Activated CD4-positive, alpha-beta T cell treated with anti-CD3 and anti-CD28 coated beads for 36 hours (primary cell): ENCODE measurements at places on chromosomes 5 and 9. TPM values are rescaled to one million over a fixed set of nuclear protein-coding genes. Genes with fewer than 3 reads are reported as not detected.

TMEM267 gene
- total RNA-seq, result 17.1 TPM

HAPLN1 gene
- not detected for total RNA-seq

ANXA6 gene
- 322 TPM for total RNA-seq

PTTG1 gene
- 169 TPM for total RNA-seq

KLF9 gene
- total RNA-seq, result 20.2 TPM

GRCh38 chr9:74589576-74589975 is 92.4 kb downstream of the RORB start:
- no peak for DNase-seq

GRCh38 chr9:131727184-131727759 is 12.6 kb downstream of the RAPGEF1 start:
- peak; percentile 44 for DNase-seq

DNA sequence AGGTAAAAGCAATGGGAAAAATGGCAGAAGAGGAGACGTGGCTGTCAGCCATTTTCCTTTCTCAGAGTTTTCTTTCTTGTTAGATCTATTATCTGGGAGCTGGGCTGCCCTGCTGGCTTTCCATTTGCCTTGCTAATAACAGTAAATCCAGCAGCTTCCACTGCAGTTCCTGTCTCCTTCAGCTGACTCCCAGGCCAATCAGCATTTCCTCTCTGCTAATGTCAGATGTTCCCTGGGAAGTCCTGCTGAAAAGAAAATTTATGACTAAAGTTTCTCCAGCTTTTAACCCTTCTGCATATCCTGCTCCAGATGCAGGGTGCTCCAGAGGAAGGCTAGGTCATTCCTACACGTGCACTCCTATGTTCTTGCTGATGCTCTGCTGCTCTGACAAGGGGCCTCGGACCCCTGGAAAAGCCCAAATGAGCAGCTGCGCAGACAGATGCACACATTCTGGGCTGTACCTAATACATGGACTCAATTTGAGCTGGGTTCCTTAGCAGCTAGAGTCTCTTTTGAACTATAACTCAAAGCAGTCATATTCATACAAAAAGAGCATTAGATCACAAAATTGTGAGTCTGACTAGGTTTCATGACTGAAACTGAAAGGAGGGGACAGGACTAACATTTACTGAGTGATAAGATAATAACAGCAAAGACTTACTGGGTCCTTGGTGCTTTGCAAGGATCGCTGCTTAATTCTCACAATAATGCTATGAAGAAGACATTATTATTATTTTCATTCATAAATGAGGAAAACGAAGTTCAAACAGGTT is 182.2 kb downstream of the MAPKAP1 start:
- DNase-seq, result no peak

- DNase-seq, result no peak
Measured at GRCh38 chr5:56476487-56476856, 243.3 kb upstream of the ANKRD55 start.

- no peak for DNase-seq
Measured at GRCh38 chr5:81748556-81748955, 2.3 kb downstream of the SSBP2 start.

DNA sequence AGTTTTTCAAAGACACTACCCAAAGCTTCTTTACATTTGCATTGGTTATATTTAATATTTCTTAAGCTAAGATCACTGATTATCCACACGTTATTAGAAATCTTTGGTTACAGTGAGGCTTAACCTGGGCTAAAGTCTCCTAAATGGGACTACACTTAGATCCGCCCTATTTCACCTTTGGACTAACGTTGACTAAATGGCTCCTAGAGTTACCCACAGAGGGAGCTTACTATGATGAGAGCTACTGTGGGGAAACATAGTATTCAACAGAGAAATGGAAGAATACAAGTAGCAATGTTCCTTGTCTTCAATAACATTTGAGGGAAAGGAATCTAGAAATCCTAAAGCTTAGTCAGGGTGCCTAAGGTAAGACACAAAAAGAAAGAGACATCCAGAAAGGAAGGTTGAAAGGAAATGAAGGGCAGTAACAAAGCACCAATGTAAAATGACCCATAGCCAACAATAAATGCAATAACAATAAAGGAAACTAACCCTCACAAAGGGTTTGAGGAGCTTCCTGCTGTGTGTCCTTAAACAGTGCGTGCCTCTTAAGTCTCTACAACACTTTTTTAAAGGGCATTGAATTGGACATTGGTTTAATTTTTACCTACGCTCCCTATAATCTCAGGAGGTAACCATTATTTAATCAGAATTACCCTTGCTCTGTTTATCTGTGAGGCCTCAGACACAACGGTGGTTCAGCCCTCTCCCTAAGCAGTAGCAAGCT is 217.1 kb downstream of the PJA2 start:
- DNase-seq, result no peak

DNA sequence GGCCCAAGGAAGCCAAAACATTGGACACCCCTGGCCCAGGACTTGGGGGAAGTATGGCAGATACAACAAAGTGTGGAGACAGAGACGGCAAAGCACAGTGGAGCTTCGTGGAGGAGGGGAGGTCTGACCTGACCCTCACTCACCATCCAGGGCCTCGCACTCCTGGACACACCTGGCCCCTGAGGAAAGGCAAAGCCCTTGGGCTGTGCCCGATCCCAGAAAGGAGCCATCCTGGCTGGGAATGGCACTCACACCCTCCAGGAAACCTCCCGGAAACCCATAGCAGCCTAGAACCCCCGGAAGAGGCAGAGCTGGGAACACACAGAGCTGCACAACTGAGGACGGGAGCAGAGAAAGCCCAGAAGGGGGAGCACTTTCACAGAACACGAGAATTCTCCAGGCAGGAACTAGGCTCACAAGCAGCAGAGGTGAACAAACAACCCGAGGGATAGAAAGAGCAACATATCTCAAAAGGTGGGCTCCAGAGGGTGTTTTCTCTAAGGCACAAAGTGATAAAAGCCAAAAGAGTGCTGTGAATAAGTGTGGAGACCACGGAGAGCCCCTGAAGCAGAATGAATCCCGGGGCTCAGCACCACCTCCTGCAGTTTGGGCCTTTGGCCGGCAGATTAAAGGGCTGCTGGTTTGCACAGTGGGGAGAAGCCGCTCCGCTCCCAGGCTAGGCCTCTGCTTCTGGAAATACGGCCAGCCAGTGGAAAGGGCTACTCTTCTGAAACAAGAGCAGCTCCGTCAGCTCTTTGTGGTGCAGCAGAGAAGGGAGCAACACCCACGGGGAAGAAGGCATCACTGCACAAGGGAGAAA is 108.2 kb downstream of the UBE2R2 start:
- peak; percentile 55 for DNase-seq

- peak; percentile 88 for DNase-seq
Measured at GRCh38 chr5:134079748-134080581, 34.5 kb upstream of the TCF7 start.

DNA sequence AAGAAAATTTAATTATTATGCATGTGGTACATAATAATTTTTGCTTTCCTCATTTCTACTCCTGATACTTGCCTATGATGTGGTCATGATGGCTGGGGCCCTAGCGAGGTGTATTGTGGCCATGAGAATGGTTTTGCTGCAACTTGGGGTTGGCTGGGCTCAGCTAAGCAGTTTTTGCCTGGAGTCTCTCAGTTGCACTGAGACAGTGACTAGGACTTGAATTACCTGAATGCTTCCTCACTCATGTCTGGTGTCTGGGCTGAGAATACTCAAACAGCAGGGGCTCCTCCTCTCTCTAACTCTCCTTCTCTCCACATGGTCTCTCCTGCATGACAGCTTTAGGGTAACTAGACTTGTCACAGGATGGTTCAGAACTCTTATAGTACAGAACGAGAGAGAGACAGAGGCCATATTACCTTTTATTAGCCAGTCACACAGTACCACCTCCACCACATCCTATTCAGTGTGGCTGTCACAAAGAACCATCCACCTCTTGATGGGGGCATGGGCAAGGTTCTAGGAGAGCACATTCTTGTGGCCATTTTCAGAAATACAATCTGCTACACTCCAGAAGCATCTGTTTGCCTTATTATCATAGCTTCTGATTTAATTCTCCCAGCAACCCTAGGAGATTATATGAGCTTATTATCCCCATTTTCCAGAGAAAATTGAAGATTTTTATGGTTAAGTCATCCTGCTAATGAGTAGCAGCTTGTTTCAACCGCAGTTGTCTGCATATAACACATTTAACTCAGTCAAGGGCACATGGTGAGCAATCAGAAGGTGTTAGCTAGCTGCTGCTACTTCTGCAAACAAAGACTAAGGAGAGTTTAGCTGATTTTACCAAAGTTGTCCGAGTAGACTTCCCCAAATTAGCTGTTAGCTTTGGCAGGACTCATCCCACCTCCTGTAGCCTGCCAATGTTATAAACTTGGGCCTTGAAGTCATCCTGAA is 245.1 kb downstream of the DOCK8 start:
- no peak for DNase-seq

DNA sequence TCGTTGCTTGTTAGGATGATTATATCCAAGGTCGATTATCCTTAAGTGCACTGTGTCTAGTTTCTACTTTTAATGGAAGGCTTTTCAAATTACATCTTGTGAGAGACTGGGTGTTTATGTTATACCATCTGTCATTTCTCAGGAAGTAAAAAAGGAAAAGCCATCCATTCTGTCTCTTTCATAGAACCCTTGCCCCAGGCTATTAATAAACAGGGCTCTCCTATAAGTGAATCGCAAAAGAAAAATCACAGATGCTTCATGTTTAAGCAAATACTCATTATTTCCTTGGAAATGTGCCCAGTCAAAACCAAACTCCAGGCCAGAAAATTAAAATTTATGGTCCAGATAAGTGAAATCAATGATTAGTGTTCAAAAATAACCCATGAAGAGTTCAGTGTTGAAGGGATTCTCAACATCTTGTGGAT is 58.1 kb downstream of the STARD4 start:
- DNase-seq, result no peak

DNA sequence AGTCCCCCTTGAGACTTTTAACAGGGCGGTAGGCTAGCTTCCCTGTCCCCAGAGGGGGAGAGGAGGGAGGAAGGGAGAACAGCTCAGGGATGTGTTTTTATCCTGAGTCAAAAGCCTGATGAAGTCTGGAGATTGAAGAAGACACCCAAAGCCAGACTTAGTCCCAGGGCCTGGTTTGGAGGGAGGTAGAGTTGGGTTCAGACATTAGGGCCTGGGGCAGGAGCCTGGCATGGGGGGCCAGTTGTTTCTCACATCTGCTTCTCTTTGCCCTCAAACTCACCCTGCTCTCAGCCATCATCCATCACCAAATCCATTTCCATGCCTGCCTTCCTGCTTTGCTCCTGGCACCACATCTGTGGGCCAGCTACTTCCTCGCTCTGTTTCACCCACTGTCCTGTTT is 2.9 kb downstream of the MYORG start:
- DNase-seq, result no peak

GRCh38 chr9:131080589-131080988 is 15.7 kb upstream of the AIF1L start:
- DNase-seq, result no peak

DNA sequence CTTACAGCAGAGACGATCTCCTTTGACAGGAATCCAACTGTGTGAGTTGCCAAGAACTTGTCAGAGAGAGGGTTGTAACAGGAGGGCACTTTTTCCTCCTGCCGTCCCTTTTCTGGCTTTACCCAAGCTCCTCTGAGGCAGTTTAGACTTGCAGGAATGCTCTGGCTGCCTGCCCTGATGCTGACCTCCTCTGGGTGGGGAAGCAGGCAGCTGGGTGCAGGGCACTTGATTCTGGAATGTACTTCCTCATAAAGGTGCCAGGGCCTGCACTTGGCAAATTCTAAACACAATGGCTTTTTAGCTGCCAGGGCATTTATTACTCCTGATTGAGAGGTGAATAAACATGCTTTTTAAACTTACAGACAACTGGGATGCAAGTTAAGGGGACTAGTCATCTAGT is 190.4 kb downstream of the EPB41L4A start:
- DNase-seq, result no peak

- no peak for DNase-seq
Measured at GRCh38 chr5:10724781-10725507, 36.1 kb downstream of the DAP start.

- no peak for DNase-seq
Measured at GRCh38 chr9:90838098-90838497, 36.5 kb downstream of the SYK start.

DNA sequence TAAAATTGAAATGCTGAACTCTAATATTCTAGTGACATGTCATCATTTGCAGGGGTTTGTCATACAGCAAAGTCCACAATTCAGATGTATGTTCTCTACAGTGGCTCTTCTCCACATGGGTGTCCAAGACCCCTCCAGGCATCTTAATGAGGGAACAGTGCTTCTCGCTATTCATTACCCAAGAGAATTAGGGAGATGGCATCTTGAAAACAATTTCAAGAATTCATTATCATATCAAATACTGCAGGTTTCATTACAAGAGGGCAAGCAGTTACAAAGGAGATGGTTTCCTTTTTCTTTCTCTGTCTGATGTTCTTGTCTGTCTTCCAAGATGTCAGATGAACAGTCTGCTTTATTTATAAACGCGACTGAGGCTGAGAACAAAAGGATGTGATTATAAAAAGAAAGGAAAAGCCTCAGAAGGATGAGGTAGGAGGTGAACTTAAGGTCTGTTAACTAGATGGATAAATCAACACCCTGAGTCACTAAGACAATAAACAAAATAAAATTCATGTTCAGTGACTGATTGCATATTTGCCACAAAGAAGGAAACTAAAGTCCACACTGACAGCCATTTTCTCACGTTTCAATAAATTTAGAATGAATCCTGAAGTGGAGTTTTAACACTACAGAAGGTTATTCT is 326.7 kb upstream of the EFNA5 start:
- DNase-seq, result no peak

GRCh38 chr5:93681432-93681831 is 60.0 kb downstream of the POU5F2 start:
- no peak for DNase-seq

- DNase-seq, result peak; percentile 85
Measured at GRCh38 chr5:65172486-65173129, 309.1 kb downstream of the ADAMTS6 start.

- DNase-seq, result no peak
Measured at GRCh38 chr5:143428155-143428554, 24.7 kb upstream of the NR3C1 start.

DNA sequence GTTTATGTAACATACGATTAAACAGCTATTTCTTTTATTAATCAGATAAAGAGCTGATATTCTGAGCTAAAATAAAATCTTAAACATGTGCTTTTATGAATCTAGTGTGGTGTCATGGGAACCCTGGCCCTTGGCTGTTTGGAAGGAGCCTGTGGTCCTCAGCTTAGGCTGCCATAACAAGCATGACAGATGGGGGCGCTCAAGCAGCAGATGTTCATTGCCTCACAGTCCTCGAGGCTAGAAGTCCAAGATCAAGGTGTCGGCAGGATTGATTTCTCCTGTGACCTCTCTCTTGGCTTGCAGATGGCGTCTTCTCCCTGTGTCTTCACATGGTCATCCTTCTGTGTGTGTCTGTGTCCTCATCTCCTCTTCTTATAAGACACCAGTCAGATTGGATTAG is 448.2 kb downstream of the GADD45G start:
- peak; percentile 59 for DNase-seq

DNA sequence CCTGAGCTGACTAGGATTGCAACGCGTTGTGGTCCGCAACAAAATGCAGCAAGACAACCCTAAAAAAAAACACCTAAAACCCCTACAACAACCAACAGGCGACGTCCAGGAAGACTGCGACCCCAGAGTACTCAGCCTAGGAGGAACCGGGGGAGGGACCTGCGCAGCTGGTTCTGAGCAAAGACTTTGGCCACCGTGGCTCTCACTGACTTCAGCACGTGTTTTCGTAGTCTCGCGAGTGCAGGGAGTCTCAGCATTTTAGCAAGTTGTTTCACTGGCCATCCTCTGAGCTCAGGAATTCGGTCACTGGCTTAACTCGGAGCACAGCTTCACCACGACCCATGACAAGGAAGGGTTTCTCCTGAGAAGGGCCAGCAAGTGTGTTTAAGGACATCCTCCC is 8.6 kb upstream of the ZDHHC11 start:
- DNase-seq, result peak; percentile 3
